Stimulated activated CD8-positive, alpha-beta memory T cell treated with anti-CD3 and anti-CD28 coated beads, Interleukin-4, amount 100 ng/mL, for 1 hour (primary cell): ENCODE measurements at places on chromosomes 5 and 9.

- no peak for DNase-seq
Measured at GRCh38 chr5:173858021-173858669, 30.0 kb upstream of the CPEB4 start.

- no peak for DNase-seq
Measured at GRCh38 chr9:135176284-135176683, 88.8 kb downstream of the OLFM1 start.

DNA sequence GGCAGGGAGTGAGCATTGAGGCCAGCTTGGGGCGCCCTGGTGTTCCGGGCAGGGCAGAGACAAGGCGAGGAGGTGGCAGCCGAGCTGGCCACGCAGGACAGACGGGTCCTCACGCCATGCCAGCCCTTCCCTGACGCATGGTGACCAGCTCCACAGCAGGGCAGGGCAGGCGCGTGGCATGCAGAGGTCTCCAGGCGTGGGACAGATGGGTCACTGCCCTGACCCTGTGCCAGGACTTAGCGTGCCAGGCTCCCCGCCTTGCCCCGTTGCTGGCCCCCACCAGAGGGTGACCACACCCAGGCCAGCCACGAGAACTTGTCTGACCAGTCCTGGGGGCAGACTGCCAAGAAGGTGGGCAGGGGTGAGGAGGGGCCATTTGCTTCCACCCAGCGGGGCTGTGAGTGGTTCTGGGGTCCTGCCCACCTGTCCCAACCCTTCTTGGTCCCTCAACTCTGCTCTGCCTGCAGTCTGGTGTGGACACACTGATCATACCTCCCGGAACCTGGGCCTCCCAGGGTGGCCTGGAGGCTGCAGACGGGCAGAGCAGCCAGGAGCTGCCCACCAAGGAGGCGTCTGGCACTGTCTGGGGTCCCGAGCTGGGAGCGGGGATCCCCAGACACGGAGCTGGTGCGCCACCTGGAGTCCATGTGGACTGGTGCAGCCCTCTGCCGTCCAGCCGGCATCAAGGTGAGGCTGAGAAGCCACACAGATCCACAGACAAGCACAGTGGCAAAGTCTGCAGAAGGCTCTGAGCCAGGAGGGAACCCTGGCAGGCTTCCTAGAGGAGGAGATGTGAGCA, at the start of gene RNF224:
TSS of gene RNF224 (plus strand) at position 449 of the 799 bp plus-strand sequence. CDS start 834 bp downstream, outside the sequence.
- DNase-seq: peak; percentile 56

GRCh38 chr5:76849419-76850291, at the start of gene S100Z:
S100Z (plus strand) TSS chr5:76850014; CDS start chr5:76875360, 25,346 bp downstream.
- DNase-seq: no peak

GRCh38 chr9:133690081-133690561, 48.0 kb downstream of the SARDH start:
- no peak for DNase-seq

GRCh38 chr5:8560776-8561175, 691.8 kb downstream of the MTRR start:
- no peak for DNase-seq

DNA sequence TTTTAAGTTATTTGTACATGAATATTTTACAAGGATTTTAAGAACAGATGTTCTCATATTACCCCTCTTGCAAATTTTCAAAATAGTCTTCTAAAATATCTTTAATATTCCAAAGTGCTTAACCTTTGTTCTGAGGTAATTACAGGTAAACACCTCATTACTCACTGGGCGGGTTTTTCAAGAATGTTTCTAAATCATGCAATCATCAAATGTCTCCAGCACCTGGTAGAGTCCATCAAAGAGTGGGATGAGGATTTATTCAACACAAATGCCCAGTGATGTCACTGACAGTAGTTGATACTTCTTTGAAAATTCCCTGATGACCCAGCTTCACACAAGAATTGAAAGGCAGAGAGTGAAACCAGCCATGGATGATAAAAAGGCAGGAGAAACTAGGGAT, 114.4 kb downstream of the SEC61B start:
- no peak for DNase-seq

- DNase-seq: no peak
Measured at GRCh38 chr5:69504036-69504435, 11.4 kb downstream of the OCLN start.

- no peak for DNase-seq
Measured at GRCh38 chr5:9166202-9167112, 379.4 kb downstream of the SEMA5A start.

DNA sequence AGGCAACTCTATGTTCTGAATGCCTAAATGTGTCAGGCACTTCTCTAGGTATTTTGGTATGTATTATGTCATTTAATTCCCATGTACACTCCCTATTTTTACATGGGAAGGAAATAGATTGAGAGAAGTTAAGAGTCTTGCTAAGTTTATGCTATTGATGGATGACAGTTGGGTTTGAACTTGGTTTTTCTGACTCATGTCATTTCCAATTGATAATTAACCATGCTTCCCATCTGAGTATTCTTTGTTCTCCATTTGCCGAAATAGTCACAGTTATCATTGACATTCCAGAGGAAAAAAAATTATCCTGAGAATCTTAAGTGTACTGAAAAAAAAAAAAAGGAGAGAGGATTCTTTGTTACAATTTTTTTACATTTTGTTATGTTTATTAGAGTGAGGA, 23.1 kb upstream of the DMRTA1 start:
- no peak for DNase-seq

- no peak for DNase-seq
Measured at GRCh38 chr5:93018461-93018860, 562.6 kb downstream of the NR2F1-AS1 start.

GRCh38 chr5:55234121-55234700, 803 bp upstream of the CCNO start:
- DNase-seq: no peak

DNA sequence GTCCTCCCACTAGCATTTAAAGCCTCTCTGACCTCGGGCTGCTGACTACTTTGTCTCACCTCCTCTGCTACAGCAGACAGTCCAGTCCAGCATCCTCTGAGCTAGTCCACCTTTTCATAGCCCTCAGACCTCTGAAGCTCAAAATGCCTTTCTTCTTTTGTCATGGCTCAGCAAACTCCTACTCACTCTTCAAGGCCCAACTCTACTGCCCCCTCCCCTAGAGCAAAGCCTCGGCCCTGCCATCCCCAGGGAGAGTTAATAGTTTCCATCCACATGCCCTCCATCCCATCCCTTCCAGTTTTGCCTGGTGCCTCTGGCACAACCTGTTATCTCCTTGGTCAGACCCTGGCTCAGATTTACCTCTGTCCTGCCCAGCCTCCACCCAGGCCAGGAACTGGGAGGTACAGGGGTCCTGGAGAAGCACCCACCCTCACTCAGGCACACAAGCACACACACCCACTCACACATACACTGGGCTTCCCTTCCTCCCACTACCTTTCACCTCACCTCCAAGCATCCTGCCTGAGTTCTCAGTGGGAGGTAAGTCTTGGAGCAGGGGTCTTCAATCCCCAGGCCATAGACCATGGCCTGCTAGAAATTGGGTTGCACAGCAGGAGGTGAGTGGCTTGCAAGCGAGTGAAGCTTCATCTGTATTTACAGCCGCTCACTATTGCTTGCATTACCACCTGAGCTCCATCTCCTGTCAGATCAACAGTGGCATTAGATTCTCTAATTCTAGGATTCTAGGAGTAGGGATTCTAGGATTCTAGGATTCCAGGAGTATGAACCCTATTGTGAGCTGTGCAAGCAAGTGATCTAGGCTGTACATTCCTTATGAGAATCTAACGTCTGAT, 18.1 kb downstream of the PDLIM4 start:
- no peak for DNase-seq

DNA sequence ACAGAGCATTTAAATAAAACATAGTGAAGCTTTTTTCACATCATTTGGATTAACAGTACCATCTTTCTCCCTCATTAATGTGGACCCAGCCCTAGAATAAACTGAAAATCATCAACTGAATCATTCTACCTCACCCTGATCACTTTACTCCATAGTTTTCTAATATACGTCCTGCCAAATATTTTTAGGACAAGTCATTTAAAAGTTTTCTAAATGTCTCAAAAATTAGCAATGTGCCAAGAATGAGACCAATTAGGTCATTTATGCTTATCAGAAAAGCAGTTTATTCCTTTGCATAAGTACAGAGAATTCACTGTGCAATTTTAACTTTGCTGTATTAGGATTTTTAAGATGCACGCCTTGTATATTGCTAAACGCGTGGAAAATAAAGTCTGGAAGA, 284.4 kb downstream of the PIK3R1 start:
- no peak for DNase-seq

DNA sequence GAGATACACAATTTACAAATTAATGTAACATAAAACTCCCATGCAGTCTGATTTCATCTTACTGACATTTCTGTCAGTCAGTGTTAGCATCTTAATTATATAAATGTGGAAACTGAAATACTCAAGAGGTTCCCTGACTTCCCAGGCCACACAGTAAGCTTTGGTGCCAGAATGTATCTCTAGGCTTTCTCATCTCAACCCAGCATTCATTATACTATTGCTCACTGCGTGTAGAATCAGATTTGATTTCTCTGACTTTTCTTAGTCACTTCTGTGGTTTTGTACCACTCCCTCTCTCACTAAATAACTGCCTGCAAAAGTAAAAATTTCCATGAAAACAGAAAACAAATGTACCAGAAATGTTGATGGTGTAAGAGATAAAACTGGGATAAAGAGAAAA, 31.7 kb upstream of the CDKN2B start:
- no peak for DNase-seq

- DNase-seq: no peak
Measured at GRCh38 chr9:107487521-107488374, 1.8 kb downstream of the KLF4 start.

DNA sequence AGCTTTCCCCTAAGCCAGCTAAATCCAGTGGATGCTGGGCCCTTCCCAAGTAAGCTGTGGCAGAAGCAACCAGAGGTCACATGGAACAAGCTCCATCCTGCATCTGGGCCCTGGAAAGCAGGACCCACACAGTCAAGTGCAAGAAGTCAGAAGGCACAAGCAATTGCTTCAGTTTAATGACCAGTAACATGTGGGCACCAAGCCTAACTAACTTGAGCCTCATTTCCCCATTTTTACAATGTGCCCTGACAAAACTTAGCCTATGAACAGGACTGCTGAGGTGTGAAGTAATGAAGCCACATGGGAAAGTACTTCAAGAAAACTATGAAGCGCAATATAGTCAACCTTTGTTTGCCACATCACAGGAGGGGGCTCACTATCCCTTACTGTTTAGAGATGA, 90.5 kb downstream of the TLE1 start:
- no peak for DNase-seq

DNA sequence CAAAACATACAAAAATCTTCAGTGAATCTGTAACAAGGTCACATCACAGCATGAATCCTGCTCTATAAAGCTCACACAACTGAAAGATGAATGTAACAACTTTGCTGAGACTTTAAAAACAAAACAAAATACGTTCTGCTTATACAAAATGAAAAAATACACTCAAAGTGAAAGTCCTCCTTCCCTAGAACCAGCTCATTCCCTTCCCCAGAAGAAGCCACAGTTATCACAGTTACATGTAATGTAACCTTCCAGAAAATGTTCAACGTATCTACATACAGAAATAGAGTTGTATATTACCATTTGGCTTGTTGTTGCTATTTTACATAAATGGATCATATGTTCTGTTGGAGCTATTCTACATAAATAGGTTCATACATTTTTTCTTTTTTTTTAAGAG, 2.6 kb downstream of the AUH start:
- DNase-seq: no peak

GRCh38 chr9:121439711-121440664, 59.7 kb downstream of the GGTA1 start:
- no peak for DNase-seq

DNA sequence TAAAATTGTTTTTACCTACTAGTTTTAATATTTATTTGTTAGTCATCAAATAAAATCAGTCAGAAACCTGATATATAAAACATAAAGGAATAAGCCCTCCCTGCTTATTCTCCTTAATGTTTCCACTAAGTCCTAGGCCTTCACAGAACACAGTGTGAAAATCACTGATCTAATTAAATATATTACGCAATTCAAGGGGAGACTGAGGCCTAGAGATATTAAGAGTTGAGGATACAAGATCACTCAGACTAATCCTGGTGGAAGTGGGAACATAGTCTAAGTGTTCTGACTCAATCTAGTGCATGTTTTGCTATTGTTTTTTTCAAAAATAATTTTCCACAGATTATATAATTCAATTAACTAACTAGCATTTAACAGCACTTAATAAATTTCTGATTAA, 401.1 kb downstream of the SLCO4C1 start:
- DNase-seq: no peak

DNA sequence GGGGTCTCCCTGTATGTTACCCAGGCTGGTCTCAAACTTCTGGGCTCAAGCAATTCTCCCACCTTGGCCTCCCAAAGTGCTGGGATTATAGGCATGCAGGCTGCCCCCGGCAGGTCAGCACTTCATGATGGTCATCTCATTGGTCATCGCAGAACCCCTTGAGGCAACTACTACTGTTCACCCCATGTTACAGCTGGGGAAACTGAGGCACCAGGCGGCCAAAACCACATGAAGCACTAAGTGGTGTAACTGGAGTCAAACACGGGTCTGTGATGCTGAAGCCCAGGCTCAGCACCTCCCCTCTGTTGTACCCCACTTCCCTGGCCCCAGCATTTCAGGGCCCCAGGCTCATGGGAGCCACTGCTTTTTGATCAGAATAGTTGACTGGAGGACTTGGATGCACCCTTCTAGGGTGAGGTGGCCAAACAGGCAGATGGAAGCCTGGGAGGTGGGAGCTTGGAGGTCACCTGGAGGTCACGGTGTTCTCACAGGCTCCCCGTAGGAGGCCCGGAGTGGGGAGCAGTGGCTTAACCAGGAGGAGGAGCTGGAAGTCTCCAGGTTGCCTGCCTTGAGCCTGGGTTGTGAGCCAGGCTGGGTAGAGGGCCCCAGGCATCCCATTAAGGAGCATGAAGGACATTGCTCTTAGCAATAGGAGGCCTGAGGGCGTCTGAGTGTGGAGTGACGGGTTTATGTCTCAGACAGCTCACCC, 57.3 kb upstream of the RPL26L1 start:
- DNase-seq: no peak

- DNase-seq: no peak
Measured at GRCh38 chr9:120910643-120911042, 16.0 kb downstream of the TRAF1 start.

DNA sequence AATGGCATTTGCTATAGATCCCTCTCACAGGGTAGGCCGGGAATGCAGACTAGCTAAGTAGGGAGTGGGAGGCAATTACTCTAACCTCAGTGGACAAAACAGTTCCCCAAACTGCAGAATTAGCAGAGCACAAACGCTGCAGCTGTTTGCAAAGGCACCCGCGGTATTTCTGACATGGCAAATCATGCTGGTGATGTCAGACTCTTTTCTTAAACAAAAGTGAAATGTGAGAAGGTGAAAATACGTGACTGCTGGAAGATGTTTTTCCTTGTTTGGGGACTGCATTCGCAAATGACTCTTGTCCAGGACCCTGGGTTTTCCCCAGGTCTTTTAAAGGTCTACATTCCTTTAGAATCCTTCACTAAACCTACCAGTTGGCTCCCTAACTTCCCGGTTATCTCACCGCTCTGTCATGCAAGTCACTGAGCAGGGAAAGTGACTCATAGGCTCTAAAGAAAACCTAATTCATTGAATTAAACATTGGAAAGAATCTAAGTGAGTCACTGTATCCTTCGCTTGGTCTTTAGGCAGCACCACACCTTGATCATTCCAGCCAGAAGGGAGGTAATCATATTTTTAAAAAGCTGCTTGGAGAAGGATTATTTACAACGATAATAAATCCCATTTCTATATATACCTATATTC, 91.5 kb upstream of the DNAH5 start:
- no peak for DNase-seq
